EL (cell line): ENCODE measurements at places on chromosomes 11 and 22.

GRCh38 chr11:69654001-69654659, 13.2 kb downstream of the CCND1 start:
- DNase-seq, result no peak

- no peak for DNase-seq
Measured at GRCh38 chr11:118705791-118706545, 26.5 kb upstream of the TREH start.

GRCh38 chr11:14934641-14935351, 37.4 kb downstream of the CALCA start:
- DNase-seq, result no peak

GRCh38 chr11:95269036-95269819, 38.2 kb upstream of the SESN3 start:
- no peak for DNase-seq
